ENCODE measurements at places on chromosomes 2 and 18.

- DNase-seq: peak; percentile 59
Measured at GRCh38 chr2:7004636-7005035, 87.4 kb downstream of the RNF144A start.

- no peak for DNase-seq
Measured at GRCh38 chr18:12384261-12384660, 7.2 kb upstream of the AFG3L2 start.

GRCh38 chr2:136381722-136382633 lies 264.0 kb upstream of the CXCR4 start:
- peak; percentile 60 for DNase-seq

- peak; percentile 66 for DNase-seq
Measured at GRCh38 chr2:46179037-46179621, 118.1 kb upstream of the EPAS1 start.

DNA sequence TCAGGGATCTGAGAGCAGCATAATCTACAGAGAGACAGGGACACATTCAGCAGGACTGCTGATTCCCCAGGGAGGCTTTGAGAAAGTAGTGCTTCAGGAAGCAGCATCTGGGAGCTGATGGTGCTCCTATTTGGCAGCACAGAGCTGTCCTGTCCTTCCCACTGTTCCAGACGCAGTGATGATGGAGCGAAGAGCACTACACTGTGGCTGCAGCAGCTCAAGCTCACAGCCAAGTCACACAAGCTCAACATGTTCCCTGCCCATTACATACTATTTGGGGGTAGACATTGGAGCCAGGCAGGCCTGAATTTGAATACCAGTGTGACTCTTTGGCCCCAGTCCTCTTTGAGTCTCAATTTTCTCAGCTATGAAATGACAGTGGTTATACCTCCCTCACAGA lies 15.2 kb upstream of the GALM start:
- DNase-seq: no peak

DNA sequence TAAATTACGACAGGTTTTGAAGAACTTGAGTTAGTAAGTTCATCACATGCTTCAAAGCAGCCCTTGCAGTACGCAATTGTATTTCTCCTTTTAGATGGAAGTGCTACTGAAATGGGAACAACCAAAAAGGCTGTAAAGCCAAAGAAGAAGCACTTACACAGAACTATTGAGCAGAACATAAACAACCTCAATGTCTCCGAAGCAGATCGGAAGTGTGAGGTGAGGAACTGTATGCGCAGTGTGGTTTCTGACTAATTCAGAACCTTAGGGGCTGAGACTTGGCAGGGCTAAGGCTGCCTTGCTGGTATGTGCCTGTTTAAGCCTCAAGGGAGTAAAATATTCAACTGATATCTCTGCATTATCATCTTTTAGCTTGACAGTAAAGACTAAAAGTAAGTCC lies 8.4 kb downstream of the NCAPH start:
- DNase-seq: peak; percentile 75

GRCh38 chr2:99936065-99936464 lies 206.3 kb downstream of the AFF3 start:
- no peak for DNase-seq

DNA sequence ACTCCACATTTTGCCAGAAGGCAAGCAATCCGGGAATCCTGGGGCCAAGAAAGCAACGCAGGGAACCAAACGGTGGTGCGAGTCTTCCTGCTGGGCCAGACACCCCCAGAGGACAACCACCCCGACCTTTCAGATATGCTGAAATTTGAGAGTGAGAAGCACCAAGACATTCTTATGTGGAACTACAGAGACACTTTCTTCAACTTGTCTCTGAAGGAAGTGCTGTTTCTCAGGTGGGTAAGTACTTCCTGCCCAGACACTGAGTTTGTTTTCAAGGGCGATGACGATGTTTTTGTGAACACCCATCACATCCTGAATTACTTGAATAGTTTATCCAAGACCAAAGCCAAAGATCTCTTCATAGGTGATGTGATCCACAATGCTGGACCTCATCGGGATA lies 26.8 kb downstream of the B3GNT2 start:
- DNase-seq: no peak

GRCh38 chr2:113370030-113370429 lies 67.5 kb upstream of the ZNG1B start:
- DNase-seq: no peak

DNA sequence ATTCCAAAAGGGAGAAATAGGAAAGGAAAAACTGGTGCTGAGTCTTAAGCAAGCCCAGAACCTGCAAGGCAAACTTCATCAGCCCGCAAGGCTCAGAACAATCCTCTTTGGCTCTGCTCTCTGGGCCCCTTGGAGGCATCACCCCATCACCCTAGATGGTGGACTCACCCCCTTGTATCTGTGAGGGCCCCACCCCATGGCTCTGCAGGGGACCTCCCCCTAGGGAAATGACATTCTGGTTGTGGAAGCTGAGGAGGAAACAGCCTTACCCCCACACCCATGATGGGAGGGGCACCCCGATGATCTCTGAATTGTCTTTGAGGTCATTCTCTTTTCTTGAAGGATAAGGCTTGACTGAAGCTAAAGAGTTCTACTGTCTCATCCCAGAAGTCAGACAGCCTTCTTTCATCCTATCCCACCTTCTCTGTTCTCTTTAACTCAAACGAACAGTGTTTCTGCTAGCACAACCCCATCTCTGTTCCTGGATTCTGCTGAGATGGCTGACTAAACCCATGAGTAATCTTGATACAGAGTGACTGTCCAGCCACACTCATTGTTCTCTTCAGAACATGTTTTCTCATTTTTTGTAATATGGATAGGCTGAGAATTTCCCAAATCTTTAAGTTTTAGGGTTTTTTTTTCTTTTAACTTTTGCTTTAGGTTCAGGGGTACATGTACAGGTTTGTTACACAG lies 492.1 kb upstream of the MYT1L start:
- DNase-seq: no peak

GRCh38 chr2:179909845-179910734 lies 48.7 kb upstream of the ZNF385B start:
- peak; percentile 15 for DNase-seq

DNA sequence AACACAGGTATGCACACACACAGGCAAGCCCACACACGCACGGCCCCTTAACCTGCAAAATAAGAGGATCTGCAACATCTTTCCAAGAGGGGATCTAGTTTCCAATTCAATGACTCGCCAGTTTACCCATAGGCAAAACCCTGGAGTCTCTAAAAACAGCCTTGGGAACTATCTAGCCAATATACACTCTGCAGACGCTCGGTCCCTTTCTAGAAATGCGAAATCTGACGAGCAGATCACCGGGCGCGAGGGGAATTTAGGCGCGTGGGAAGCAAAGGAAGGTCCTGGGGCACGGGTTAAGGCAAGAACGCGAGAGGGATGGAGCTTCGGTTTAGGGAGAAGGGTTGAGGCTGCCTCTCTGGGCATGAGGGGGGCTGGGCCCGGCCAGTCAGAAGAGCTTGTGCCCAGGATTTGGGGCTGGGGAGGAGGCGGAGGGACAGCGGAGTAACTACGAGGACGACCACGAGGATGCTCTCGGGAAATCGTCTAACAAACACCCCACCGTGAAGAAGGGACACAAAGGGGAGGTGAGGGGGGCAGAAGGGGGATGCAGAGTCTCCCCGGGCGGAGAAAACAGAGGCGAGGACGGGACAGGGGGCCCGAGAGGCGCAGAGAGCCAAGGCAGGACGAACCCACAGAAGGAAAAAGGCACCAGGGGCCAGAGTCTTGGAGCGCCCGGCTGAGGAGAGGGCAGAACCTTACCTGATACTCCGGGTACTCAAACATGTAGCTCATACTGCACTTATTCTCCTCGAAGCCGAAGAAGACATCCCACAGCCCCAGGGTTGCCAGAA lies 542 bp downstream of the PGAP1 start:
- DNase-seq: peak; percentile 68

DNA sequence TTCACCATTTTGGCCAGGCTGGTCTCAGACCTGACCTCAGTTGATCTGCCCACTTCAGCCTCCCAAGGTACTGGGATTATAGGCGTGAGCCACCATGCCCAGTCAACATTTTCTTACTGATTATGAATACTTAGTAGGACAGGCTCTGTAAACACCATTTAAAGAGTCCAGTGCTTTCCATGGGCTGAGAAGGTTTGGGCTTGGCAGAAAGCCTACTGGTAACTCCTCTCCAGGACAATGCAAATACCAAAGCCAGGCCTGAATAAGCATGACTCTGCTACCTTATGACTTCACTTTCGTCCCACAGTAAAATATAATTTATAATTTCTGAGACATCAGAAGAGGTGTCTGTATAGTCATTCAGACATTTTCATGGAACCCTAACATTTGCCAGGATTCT lies 60.2 kb upstream of the FAM117B start:
- DNase-seq: no peak

- no peak for DNase-seq
Measured at GRCh38 chr2:84273406-84273805, 185.7 kb downstream of the SUCLG1 start.

GRCh38 chr2:232998666-232998985 lies 14.4 kb downstream of the NGEF start:
- no peak for DNase-seq

DNA sequence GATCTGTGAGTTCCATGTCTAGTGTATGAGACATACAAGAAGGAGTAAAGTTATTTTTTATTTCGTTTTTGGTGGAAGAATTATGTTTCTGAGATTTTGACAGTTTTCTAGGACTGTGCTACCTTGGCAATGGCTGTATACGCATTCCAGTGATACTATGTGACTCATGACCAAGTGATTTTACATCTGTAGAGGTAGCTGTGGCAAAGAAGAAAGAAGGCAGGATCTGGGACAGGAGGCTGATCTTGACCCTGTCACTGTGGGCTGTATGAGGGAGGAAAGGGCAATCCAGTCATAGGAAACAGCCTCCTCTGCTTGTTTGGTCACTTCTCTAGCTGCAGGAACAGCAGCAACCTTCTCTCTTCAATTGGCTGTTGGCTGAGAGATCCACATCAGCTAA lies 44.0 kb upstream of the PDCL3 start:
- no peak for DNase-seq

DNA sequence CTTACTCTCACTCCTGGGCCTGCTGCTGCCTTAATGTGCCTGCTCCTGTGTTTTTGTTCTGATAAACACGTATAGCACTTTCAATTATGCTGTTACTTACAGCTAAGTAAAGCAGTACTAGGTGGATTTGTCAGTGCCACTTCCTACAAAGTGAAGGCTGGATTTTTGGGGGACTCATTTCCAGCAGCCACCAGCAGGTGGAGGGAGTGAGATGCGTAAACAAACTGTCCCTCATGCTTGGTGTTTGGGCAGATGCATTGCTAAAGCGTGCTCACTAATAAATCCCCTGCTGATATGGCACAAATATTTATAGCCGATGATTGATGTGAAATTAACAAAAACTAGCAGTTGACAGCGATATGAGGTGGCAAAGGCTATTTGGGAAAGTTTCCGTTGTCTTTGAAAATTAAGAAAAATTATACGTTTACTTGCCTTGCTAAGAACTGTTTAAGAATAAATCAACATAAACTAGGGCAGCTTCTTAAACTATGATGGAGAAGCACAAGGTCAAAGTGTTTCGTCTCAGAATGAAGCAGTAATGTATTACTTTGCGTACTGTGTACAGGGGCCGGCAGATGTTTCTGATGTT lies 101.7 kb downstream of the AGAP1 start:
- peak; percentile 64 for DNase-seq

DNA sequence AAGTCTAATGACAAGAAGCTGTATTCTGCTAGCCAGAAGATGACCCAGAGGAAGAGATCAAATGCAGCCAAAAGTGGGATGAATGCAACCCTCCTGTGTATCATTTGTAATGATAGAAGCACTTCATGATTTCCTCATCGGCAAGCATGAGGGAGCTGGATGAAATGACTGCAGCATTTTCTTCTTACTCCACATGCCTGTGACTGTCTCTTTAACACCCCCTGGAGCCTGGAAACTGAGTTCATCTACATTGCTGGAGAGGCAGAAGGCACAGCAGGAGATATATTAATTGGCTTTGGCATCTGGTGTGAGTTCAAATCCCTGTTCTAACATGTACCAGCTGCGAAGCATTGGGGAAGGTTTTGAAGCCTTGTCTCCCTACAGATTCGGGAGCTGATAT lies 37.7 kb downstream of the ID2 start:
- no peak for DNase-seq

- no peak for DNase-seq
Measured at GRCh38 chr18:3485153-3486149, 35.5 kb downstream of the TGIF1 start.

GRCh38 chr18:2511451-2511850 lies 59.9 kb downstream of the METTL4 start:
- DNase-seq: no peak

- DNase-seq: no peak
Measured at GRCh38 chr2:106362789-106363188, 105.4 kb downstream of the RGPD3 start.

- no peak for DNase-seq
Measured at GRCh38 chr2:216436383-216436782, 24.1 kb downstream of the SMARCAL1 start.

GRCh38 chr2:39837856-39838453 lies 58.9 kb upstream of the THUMPD2 start:
- peak; percentile 25 for DNase-seq

GRCh38 chr2:69544951-69545350 lies 98.6 kb downstream of the AAK1 start:
- DNase-seq: no peak

DNA sequence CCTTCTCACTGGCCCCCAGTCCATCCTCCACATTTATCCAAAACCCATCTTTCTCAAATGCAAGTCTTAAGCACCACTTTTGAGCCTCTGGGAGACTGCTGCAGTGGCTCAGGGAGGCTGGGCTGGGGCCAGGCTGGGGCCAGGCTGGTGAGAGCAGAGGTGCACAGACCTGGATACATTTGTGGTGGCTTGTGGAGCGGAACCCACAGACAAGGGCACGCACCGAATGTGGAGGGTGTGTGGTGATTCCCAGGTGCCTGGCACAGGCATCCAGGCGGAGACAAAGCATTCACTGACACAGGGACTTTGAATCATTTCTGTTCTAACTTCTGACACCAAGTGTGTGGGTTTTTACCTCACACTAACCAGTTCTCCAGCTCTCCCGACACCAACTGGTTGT lies 42.2 kb upstream of the MGAT4A start:
- DNase-seq: no peak

DNA sequence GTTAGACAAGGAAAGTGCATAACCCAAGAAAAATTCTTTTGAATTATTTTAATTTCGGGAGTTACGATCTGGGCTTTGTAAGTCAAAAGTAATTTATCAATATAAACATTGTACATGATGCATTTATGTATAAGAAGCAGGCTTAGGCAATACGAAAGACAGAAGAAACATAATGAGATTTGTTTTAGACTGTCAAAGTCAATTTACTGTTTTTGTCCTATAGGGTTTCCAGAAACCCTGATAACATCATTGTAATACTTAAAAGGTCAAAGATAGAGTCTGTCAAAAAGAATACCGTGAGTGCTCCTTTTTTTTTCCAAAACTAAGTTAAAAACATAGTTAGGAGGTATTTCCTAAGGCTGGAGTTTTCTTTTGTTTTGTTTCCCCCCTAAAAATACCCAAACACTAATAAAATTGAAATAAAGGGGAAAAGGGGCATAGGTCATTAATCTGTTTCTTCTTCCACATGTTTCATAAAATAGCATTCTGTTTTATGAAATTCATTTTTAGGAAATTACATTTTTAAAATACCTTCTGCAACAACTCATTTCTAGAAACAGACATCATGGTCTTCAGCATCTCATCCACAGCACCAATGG lies 16.1 kb downstream of the C1D start:
- DNase-seq: no peak

GRCh38 chr18:37673671-37674070 lies 108.1 kb upstream of the CELF4 start:
- no peak for DNase-seq

All from suppressor macrophage (primary cell).